ENCODE measurements at places on chromosomes 16 and 17.

- no peak for DNase-seq
Observed at GRCh38 chr16:48049847-48050246, 105.9 kb downstream of the ABCC12 start.

DNA sequence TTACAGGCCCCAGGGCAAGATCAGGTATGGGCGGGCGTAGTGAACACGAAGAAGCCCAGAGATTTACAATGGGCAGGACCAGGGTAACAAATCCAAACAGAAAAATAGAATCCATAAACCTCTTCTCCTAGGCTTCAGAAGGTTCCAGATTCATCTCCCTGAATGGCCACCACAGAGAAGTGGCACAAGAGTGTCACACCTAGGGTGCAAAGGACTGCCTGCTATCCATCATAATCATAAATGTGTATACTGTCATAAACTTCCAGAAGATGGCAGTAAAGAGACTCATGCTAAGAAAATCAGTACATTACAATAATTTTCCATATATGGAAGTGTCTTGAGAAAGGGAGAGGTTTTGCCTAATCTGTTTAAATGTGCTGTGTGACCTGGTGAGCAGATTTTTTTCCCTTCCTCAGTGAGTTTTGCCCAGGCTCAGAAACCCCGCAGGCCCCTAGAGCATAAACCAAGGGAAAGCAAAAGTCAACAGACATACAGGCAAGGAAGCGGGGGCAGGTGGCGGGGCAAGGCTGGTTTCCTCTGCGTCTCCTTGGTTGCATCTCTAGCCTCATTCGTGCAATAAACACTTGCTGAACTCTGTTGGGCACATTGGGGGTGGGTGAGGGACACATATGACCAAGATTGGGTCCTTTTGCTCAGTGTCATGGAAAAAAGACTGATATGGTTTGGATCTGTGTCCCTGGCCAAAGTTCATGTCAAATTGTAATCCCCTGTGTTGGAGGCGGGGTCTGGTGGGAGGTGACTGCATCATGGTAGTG lies 92.0 kb upstream of the CDH5 start:
- DNase-seq: no peak

DNA sequence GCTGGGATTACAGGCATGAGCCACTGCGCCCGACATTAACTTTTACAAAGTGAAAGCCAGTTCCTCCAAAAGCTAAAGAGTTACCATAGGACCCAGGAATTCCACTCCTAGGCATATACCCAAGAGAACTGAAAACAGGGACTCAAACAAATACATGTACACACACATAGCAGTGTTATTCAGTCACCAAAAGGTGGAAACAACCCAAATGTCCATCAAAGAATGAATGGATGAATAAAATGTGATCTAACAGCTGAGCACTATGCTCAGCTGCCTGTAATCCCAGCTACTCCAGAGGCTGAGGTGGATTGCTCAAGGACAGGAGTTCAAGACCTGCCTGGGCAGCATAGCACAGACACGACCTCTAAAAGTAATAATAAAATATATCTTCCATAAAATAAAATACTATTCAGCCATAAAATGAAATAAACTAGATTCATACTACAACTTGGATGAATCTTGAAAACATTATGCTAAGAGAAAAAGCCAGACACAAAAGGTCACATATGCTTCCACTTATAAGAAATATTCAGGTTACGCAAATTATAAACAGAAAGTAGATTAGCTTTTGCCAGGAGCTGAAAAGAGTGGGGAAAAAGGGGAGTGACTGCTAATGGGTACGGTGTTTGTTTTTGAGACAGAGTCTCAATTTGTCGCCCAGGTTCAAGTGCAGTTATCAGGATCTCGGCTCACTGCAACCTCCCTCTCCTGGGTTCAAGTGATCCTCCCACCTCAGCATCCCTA lies 9.3 kb upstream of the USP7 start:
- DNase-seq: no peak

DNA sequence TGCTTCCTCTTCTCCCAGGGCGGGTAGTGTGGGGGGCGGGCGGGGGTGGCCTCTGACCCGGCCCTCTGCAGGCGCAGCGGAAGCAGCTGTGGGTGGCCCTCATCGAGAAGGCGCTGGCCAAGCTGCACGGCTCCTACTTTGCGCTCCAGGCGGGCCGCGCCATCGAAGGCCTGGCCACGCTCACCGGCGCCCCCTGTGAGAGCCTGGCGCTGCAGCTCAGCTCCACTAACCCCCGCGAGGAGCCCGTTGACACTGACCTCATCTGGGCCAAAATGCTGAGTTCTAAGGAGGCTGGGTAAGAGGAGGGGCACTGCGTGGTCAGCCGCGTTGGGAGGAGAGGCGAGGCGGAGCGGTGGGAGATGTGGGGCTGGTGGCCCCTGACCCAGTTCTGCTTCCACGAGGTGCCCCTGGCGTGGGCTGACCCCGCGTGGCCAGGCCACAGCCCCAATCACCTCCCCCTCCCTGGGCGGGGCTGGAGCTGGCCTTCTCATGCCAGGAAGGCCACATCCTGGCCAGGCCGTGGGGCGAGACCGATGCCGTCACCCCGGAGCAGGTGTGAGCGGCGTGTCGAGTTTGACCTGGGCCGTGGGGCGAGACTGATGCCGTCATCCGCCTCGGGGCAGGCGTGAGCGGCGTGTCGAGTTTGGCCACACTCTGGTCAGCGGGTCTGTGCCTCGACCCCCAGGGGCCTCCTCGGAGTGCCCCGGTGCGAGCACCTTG lies 10.5 kb upstream of the PRR35 start:
- no peak for DNase-seq

DNA sequence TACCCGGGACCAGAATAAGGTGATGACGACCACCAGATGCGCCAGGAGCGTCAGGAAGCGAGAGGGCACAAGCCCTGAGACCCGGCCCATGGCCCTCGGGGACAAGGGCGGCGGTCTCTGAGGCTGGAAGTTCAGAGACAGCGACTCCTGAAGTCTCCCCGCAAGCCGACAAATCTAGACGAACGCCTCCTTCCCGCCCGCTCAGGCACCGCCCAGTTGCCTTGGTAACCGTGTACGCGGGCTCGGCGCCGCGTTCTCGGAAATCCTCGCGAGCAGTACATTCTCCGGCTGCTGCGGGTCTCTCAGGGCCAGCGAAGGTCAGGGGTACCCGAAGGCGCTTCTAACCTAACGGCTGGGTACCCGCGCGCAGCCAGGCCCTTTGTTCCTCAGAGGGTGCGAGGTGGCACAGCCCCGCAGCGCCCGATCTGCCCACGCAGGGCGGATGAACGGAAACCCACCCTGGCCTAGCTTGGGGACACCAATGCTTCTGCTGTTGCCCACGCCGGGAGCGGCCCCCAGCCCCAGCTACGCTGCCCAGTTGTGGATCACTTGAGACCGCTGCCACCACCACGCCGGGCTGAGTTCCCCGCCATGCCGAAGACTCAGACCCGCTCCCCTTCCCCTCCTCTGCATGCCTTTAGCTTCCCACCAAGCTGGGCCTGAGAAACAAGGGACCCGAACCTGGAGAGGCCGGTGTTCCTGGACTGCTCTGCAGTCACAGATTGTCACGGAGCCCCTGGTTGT lies at the start of gene TMEM107:
TSS of gene TMEM107 (minus strand) at position 184 of the 744 bp plus-strand sequence. CDS start at position 90, 94 bp downstream.
- peak; percentile 54 for DNase-seq

- no peak for DNase-seq
Observed at GRCh38 chr16:74888888-74889287, 96.0 kb downstream of the WDR59 start.

- DNase-seq: no peak
Observed at GRCh38 chr16:3461151-3461550, 17.7 kb downstream of the NAA60 start.

- DNase-seq: no peak
Observed at GRCh38 chr17:321386-321941, 31.1 kb downstream of the RPH3AL start.

DNA sequence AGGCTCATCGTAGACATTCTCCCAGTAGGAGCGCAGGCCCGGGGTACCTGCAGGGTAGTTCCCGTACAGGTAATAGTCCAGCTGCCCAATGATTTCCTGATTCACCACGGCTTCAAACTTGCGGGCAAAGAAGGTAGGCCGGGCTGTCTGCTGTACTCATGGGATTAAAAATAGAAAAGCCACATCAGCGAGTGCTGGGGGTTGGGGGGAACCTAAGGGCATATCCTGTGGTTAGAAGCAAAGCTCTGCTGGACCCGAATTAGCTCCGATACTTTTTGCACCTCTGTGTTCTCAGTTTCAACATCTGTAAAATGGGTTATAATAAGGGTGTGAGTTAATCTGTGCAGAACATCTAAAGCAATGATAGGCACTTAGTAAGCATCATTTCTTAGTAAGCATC lies 336.2 kb downstream of the XYLT1 start:
- no peak for DNase-seq

DNA sequence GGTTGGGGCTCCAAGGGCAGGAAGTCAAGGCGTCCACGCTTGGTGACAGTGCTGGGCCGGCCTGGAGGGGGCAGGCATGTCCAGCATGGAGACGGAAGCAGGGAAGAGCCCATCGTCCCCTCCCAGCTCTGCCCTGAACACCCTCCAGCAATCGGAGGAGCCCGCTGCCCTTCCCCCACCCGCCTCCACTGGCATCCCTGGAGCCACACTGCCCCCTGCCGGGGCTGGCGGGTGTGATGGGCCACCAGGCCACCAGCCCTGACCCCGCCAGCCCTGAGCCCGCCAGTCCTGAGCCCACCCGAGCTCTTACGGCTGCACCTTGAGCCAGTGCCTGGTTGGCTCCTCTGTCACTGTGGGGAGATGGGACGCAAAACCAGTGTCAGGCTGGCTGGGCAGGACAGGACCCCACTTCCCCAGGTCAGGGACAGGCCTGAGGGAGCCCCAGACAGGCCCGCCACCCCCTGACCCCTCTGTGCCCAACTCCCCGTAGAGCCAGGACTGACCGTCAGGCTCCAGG lies 4.1 kb upstream of the CDH15 start:
- peak; percentile 28 for DNase-seq

DNA sequence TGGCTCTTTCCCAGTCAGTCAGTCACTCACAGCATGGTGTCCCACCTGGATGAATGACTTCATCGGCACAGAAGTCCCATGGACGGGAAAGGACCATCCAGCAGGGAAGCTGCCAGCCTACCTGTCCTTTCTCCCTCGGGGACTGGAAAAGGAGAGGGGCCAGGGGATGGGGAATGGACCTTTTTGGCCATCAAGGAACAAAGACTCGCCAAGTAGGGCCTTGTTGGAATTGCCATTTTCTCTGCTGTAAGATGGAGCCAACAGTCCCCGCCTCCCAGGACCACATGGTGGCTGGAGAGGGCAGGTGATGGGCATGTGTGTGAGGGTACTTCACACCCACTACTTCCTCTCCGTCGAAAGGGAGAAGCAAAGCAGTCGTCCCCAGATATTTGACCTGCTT lies 67.8 kb upstream of the LHX1 start:
- no peak for DNase-seq
